Activated CD8-positive, alpha-beta T cell treated with anti-CD3 and anti-CD28 coated beads for 36 hours (primary cell): ENCODE measurements at places on chromosomes 7 and 10.
A peak's percentile ranks its signal among the peaks of the same experiment; 100 is the strongest.

GRCh38 chr7:81715984-81716588 lies 53.8 kb downstream of the HGF start:
- DNase-seq, result no peak

DNA sequence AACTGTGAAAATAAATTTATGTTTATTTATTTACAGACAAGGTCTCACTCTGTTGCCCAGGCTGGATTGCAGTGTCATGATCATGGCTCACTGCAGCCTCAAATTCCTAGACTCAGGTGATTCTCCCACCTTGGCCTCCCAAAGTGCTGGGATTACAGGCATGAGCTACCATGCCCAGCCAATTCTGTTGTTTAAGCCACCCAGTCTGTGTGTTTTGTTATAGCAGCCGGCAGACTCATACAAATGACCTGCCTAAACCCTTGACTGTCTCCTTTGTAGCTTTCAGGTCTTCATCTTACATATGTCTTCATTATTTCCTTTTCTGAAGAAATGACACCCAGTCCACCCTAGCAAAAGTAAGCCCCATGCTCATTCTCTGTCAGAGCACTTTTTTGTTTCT lies 43.8 kb upstream of the KMT2C start:
- no peak for DNase-seq

DNA sequence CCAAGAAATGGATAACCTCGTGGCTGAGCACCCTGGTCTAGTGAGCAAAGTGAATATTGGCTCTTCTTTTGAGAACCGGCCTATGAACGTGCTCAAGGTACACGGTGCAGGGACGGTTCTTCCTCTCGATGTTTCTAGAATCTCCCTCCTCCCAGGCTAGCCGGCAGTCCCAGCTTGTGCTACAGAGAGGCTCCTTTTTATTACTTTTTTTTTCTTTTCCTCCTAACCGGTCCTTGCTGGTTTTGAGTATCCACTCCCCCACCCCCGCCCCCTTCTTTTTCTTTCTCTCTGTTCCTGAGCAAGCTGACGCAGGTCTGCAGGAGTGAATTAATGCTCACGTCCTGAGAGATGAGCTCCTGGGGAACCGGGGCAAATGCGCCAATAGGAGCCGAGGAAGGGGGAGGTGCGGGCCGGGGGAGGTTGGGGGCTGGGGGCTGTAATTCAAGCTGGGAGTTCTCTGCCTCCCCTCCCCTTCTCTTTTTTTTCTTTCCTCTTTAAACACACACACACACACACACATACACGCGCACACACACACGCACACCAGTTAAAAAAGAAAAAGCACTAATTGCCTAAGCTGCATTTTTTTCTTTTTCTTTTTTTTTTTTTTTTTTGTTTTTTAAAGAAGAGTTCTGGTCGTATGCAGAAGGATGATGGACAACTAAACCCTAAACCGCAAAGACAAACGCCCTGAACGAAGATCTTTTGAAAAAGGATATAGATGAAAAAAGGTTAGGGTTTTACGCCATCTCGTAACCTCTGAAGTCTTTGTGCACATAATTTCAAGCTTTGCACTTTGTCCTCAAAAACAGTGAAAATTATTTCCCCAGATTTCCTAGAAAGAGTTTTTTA lies 6.6 kb downstream of the CPA2 start:
- DNase-seq, result peak; percentile 30

GRCh38 chr7:156402255-156402654 lies 238.3 kb upstream of the RNF32 start:
- no peak for DNase-seq

- no peak for DNase-seq
Observed at GRCh38 chr10:45227456-45227855, 88.0 kb downstream of the OR13A1 start.
